ENCODE measurements at places on chromosomes 5 and 9. TPM values are rescaled to one million over a fixed set of nuclear protein-coding genes. Genes with fewer than 3 reads are reported as not detected.

Gene RBM27
- 20.9 TPM for total RNA-seq

GRCh38 chr5:96321345-96321744, 111.7 kb downstream of the PCSK1 start:
- no peaks in the 10 kb centered on the region for H3K36me3 ChIP-seq
- no peaks in the 10 kb centered on the region for H3K4me1 ChIP-seq
- no peak for DNase-seq
- no peak overlapping the region for H3K27ac ChIP-seq

DNA sequence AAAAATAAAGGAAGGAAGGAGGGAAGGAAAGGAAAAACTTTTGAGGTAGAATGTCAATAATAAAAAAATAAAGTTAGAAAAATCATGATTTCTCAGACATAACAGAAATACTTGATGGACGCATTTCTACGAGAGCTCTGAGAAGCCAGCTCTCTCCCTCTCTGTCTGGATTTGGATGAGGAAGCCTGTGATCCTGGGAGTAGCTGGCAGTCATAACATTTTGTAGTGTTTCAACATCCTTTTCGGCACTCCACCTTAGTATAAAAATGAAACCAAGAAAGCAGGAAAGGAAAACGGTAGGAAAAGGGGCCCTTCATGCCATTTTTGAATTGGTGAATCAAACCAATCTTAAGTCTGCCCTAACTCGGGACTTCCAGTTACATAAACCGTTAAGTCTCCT, 321.3 kb downstream of the EPB41L4A start:
- no peaks in the 10 kb centered on the region for H3K36me3 ChIP-seq
- no peak overlapping the region for H3K27ac ChIP-seq
- H3K4me1 ChIP-seq: no peaks in the 10 kb centered on the region
- no peak for DNase-seq
- H3K4me3 ChIP-seq: no peak overlapping the region

DNA sequence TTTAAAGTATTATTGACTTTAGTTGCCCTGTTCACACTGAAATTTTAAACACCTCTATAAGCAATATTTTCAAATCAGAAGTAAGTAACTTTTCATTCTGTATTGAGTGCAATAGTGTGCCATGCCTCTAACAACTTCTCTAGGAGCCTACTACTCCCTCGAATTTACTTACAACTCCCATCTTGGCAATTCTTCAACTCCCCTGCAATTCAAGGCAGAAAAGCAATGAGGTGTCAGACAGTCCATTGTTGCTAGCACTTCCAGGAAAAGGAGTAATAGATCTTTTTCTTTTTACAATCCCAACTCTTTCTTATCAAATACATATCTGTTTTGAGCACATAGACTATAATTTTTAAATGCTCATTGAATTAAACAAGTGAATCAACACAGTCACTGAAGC, 222.7 kb upstream of the PUM3 start:
- H3K4me3 ChIP-seq: no peak overlapping the region
- no peaks in the 10 kb centered on the region for H3K36me3 ChIP-seq
- no peak for DNase-seq
- no peak overlapping the region for H3K27ac ChIP-seq
- no peaks in the 10 kb centered on the region for H3K27me3 ChIP-seq
- H3K4me1 ChIP-seq: no peaks in the 10 kb centered on the region
